ENCODE measurements at places on chromosomes 16 and 17. TPM values are rescaled to one million over a fixed set of nuclear protein-coding genes. Genes with fewer than 3 reads are reported as not detected.

DNA sequence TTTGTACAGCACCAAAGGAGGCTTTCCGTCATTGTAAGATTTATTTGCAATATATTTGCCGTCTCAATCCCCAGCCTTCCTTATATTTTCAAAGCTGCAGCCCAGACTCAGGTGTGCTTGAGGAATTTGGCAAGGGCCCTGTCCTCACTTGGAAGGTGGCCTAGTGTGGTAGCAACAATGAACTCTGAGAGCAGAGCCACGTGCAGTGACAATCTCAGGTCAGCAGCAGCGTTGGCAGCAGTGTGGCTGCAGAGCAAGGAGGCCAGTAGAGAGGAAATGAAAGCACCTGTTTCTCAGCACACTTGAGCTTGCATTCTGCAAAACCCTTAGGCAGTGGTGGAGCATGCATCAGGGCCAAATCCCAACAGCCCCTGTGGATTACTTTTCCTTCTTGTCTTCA is 613.5 kb downstream of the RBFOX1 start:
- DNase-seq: no peak

- no peak for DNase-seq
These were observed 558 bp upstream of the ZFHX3 start for GRCh38 chr16:73048292-73049080.

DNA sequence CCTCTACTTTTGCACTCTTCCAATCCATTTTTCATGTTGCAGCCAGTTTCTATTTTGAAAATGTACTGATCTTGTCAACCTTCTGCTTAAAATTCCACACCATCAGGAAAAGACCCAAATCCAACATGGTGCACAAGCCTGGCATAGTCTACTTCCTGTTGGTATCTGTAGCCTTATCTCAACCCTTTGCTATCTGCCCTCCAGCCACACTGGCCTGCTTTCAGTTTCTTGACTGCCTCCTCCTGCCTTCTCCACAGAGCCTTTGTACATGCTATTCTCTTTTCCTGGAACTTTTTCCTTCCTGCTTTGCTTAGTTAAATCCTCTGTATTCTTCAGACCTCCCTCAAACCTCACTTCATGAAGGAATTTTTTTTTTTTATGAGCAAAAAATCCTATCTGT is 31.5 kb downstream of the NLRP1 start:
- no peak for DNase-seq

DNA sequence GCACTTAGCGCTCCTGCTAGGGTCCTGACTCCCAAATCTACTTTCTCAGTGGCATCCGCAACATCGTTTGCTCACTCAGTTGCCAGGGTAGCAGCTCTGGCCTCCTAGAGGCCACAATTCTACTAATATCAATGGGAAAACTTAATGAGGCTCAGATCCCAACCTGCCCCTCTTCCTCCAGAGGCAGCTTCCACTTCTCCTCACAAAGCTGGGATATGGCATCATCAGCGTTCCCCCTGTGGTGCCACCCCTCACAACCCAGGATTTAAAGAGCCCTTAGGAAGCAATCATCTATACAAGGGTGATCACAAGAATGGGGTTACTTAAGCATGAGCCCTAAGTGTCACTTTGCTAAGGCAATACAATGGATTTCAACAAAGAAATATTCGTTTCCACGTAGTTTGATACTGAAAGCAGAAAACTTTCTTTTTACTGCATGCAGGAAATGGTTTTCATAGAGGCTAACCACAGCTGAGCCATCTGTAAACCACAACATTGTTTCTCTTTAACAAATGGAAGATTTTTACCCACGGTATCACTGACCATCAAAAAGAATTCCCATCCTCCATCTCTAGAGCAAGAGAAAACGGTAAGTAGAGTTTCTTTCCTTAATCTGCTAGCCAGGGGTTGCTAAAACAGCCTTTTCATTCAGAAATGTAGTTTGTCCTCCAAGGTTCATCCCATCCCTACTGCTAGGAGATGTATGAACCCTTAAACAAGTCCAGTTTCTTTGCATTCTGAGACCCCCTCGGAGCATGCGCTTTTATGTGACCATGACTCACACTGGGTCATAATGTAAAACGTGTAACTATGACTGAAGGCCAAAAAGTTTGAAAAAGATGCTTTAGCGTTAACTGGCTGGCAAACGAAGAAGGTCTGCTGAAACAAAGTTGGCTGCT is 68.3 kb upstream of the BCAR1 start:
- DNase-seq: no peak

DNA sequence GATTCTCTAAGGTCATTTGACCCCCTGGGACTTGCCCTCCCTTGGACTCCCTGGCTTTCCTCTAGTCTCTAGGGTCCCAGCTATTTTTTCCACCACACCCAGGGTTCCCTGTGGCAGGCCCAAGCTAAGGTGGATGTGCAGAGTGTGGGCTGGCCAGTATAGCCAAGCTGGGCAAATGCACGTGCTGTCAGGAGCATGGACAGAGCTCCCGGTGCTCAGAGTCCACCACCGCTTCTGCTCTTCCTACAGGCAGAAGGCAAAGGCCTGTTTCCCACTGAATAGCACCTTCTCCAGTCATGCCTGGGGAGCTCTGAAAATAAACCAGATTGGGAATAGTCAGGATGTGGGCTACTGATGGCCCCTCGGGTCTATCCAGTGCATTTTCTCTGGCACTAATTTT is 53.3 kb downstream of the GNAO1 start:
- DNase-seq: no peak

IRF8 gene
- 17.0 TPM for total RNA-seq

DNA sequence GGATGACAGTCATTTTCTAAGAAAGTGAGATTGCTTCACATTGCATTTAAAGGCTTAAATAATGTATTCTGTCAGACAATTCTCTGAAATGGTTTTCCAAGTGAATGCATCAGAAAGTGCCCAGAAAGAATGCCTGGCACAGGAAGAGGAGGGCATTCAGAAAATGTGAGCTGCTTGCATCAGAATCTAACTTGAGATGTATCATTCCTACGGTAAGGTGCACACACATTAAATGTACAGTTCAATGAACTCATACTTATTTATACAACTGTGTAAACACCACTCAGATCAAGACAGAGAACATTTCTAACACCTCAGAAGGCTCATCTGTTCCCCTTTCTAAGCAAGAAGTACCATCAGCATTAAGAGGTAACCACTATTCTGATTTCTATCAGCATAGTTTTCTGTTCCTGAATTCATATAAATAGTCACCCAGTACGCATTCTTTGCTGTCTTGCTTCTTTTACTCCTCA is 638.0 kb downstream of the MAF start:
- no peak for DNase-seq

GRCh38 chr17:30524847-30525246 is 47.6 kb downstream of the GOSR1 start:
- no peak for DNase-seq

DNA sequence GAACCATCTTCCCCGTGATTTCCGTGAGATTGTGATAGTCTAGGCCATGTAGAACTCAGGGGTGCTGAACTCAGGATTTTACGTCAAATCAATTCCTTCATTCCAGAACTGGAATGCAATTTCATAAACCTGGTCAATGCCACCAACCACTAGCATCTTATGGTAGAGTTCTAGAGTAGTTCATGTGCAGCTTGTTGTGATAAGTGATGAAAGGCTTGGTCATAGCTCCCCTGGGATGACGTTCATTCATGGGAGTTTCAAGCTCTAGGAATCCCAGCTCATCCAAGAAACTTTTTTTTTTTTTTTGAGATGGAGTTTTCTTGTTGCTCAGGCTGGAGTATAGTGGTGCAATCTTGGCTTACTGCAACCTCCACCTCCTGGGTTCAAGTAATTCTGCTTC is 3.7 kb upstream of the DPEP2 start:
- no peak for DNase-seq

DNA sequence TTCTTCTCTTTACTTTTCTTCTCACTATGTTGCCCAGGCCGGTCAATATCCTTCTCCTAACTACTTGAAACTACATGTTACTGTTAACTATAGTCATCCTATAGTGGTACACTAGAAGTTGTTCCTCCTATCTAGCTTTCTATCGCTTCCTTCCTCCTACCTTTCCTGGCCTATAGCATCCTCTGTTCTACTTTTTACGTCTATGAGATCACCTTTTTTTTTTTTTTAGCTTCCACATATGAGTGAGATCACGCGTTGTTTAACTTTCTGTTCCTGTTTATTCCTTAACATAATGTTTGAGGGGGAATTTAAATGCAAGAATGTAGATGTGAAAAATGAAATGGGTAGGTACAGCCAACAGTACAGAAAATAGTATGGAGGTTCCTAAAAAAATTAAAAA is 30.5 kb upstream of the YPEL2 start:
- DNase-seq: no peak

- DNase-seq: no peak
These were observed 26.3 kb downstream of the ARHGAP23 start for GRCh38 chr17:38454532-38454931.

GRCh38 chr17:70938336-70938735 is 769.0 kb downstream of the KCNJ2 start:
- no peak for DNase-seq

GRCh38 chr17:6056104-6056503 is 14.1 kb upstream of the WSCD1 start:
- DNase-seq: no peak

DNA sequence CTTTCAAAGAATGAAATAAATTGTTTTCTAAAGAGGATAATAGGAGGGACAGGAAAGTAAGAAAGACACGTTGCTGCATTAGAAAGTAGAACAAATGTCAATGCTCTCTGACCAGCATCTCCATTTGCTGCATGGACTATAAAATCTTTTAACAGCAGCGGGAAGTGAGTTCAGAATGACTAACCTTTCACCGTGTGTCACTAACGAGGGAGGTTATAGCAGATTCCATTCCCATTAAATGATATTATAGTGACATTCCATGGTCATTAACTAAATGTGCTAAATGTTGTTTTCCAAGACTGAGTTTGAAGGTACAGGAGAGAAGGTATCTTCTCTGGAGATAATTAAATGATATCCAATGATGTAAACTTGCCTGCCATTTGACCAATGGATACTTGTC is 127.1 kb upstream of the HS3ST3A1 start:
- no peak for DNase-seq

FOXO3B gene
- 3.2 TPM for total RNA-seq

DNA sequence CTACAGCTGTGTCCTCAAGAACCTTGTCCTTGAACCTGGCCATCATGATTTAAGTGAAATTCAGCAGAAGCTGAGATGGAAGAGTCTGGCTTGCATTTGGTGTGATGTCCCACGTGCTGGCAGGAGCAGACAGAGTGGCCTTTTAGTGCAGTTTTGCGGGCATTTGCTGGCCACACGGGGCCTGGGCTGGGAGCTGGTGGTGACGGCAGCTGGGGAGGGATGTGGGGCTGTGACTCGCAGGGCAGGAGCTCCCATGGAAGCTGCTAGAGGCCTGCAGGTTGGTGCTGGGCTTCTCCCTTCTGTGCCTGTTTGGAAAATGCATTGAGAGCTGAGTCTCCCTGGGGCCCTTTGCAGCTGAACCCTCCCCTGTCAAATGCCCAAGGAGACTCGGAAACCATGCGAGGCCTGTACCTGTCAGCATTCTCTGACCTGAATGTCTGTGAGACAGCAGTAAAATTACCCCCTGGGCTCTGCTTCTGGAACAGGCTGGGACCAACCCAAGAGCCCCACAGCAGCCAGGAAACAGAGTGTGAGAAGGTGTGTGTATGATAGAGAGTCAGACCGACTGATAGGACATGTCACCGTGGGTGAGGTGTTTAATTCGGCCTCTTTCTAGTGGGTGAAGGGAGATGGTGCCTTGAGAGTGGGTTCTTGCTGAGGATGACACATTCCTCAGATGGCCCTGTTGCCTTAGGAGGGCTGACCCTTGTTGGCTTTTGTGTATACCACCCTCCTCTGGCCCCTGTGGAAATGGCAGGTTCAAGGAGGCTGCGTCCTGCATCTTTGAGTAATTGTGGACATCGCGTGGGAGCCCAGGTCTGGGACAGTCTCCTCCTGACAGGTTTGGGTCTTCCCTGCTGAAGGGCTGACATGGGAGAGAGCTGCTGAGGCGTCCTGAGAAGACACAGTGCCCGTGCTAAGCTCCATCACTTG is 145.5 kb downstream of the MSI2 start:
- no peak for DNase-seq

C16orf46 gene
- not detected for total RNA-seq

DNA sequence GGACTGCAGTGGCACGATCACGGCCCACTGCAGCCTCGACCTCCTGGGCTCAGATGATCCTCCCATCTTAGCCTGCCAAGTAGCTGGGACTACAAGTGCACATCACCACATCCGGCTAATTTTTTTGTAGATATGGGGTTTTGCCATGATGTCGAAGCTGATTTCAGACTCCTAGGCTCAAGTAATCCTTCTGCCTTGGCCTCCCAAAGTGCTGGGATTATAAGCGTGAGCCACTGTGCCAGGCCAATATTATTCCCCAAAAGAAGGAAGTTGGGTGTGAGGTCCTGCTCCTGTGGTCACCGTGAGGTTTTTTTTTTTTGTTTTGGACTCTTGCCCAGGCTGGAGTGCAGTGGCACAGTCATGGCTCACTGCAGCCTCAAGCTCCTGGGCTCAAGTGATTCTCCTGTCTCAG is 1.5 kb downstream of the AMZ2 start:
- no peak for DNase-seq

DNA sequence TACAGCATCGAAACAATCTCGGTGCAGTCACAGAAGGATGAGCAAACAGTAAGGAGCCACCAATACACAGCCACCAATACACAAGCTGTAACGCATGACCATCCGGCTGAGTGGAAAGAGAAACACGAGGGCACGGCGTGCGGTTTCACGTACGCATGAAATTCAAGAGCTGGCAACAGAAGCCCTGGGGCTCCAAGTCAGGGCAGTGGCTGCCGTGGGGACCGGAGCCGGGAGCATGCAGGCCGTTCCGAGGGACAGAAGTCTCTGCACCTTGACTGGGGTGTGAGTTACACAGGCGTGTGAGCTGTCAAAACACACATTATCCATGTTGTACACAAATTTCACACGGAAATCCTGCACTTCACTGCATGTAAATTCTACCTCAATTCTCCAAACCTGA is 50.6 kb upstream of the METRNL start:
- no peak for DNase-seq

- no peak for DNase-seq
These were observed 49.3 kb upstream of the JPH3 start for GRCh38 chr16:87552772-87553573.

PSKH1 gene
- 14.8 TPM for total RNA-seq

- DNase-seq: no peak
These were observed 18.4 kb upstream of the MRPS23 start for GRCh38 chr17:57868007-57868909.

CXCL16 gene
- total RNA-seq: 8.9 TPM

GRCh38 chr16:1825864-1826690 is 548 bp downstream of the HAGH start:
- peak; percentile 67 for DNase-seq

SLC38A7 gene
- 14.7 TPM for total RNA-seq

DNA sequence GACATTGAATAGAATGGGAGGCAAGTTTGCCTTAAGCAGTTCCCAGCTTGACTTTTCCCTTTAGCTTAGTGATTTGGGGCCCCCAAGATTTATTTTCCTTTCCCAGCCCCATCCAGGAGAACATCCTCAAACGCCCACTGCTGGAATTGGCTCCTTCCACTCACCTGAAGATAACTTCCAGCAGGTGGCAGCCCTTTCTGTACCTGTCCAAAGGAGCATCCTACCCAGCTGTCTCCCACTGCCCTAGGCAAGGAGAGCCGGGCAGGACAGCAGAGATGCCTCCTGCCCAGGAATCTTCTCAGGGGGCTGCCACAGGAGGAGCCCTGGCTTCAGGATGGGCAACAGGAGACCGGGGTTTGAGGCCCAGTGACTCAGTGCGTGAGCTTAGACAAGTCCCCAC is 6.4 kb downstream of the CACNG5 start:
- DNase-seq: no peak

CA5A gene
- total RNA-seq: not detected

GRCh38 chr16:74585846-74586443 is 21.0 kb downstream of the GLG1 start:
- DNase-seq: no peak

Measured in T-cell (primary cell).